ENCODE measurements at places on chromosomes 12 and 14.

DNA sequence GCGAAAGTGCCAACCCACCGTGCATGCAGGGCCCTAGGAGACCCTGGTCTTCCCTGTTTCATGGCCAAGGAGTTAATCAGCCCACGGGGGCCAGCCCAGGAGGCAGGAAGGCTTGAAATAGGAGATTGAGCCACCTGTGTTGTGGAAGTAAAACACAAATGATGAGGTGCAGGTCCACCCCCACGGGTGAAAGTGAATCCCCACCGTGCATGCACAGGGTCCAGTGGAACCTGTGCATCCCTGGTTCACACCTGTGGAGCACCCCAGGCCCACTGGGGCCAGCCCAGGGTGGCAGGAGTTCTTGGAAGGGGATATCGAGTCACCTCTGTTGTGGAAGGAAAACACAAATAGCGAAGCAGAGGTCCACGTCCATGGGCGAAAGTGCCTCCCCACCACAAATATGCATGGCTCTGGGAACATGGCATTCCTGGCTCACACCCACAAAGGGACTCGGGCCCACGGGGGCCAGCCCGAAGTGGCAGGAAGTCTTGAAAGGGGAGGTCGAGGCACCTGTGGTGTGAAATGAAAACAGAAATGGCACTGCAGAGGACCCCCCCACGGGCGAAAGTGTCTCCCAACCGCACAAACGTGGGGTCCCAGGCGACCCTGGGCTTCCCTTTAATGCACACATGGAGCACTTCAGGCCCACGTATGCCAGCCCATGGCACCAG lies 381.5 kb downstream of the ALG10 start:
- DNase-seq = no peak

- DNase-seq = no peak
Observed at GRCh38 chr14:53509276-53510244, 356.4 kb upstream of the DDHD1 start.

DNA sequence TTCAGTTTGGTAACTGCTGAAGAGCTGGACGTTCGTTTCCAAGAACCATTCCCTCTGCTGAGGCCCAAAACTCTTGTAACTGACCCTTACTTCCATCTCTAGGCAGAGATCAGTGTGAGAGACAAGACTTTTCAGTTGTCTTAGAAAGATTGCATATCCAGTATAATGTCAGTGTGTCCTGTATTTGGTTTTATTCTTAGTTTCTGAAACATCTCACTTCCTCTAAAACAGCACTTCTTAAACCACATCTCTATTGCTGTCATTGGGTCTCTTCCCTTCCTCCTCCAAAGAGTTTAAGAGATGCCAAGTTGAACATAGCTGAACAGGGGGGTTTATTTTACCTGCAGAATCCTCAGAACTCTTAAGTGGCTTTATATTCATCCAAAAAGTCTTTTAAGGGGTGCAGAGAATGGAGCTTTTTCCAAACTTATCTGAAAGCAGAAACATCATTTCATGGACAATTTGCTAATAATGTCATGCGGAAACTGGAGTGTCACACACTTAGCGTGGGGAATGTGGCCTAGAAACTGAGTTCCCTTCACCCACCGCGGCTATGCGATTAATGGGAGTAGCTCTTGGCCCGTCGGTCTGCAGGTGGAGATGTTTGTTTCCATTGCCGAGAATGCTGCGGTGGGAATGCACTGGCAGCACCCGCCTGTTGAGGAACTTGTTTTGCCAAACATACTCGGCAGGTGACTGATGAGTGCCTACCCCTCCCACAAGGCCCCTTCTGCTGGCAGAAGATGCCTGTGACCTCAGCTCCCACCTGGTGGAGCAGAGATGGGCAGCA lies 148.2 kb downstream of the ADGRD1 start:
- no peak for DNase-seq

- no peak for DNase-seq
Observed at GRCh38 chr12:51524386-51524901, 66.6 kb upstream of the SCN8A start.

- DNase-seq = no peak
Observed at GRCh38 chr14:70245026-70245425, 56.3 kb upstream of the SLC8A3 start.
